ENCODE measurements at places on chromosomes 3 and 15.

GRCh38 chr3:79172241-79172640 lies 595.6 kb downstream of the ROBO1 start:
- DNase-seq: no peak

GRCh38 chr15:42825599-42825998 lies 88.7 kb upstream of the CDAN1 start:
- no peak for DNase-seq

DNA sequence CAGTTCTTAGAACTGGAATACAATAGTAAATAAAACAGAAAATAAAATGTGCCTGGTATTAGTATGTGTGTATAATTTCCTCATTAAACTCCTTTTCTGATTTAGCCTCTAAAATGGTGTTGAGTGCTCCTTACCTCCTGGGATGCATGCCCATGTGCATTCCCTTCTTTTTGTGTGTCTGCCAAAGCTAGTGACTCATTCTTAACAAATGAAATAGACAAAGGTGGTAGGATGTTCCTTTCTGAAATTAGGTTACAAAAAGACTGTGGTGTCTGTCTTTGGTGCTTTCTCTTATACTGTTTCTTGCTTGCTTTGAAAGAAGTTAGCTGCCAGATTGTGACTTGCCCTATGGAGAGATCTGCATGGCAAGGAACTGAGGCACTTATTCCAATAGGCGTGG lies 623.7 kb downstream of the GRM7 start:
- DNase-seq: no peak

DNA sequence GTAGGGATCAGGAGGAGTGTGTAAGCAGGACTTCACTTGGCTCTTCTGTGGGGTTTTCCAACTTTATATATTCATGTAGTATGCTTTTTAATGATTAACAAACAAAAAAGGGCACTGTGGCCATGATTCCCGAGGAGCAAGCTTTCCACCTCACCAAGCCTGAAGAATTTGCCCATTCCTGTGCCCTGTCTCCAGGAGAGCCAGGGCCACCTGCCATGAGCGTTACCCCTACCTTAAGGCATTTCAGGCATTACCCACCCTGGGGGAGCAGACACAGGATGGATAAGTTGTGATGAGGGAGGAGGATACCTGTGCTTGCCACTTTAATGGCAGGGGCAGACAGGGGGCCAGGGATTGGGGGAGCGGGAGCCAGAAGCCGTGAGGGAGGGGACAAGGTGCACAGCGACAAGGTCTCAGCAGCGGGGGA lies 3.0 kb downstream of the TRPM1 start:
- no peak for DNase-seq

- DNase-seq: peak; percentile 29
These were observed 41.4 kb downstream of the NFKBIZ start for GRCh38 chr3:101890716-101891115.

DNA sequence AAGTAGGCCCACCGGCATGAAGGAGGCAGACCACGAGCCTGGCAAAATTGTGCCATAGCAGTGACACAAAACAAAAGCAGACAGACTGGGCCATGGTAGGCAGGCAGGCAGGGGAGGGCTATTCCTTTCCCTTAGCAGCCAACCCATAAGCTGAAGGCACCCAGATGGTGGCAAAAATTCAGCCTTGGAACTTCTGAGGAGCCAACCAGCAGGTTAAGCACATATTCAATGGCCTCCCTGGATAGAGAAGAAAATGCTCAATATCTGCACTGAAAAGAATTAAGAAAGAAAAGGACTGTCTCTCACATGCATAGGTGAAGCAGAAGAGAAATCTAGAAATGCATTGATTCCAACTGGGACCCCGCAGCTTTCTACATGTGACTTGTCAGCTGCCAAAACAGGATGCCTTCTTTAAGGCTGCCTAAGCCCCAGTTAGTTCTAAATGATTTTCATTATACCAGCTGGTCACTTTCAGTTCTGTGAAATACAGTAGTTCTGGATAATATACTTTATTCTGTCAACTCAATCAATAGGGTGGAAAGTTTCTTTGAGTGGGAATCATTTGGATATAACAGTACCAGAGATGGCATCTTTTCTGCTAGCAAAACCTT lies 2.7 kb downstream of the PRICKLE2 start:
- no peak for DNase-seq

DNA sequence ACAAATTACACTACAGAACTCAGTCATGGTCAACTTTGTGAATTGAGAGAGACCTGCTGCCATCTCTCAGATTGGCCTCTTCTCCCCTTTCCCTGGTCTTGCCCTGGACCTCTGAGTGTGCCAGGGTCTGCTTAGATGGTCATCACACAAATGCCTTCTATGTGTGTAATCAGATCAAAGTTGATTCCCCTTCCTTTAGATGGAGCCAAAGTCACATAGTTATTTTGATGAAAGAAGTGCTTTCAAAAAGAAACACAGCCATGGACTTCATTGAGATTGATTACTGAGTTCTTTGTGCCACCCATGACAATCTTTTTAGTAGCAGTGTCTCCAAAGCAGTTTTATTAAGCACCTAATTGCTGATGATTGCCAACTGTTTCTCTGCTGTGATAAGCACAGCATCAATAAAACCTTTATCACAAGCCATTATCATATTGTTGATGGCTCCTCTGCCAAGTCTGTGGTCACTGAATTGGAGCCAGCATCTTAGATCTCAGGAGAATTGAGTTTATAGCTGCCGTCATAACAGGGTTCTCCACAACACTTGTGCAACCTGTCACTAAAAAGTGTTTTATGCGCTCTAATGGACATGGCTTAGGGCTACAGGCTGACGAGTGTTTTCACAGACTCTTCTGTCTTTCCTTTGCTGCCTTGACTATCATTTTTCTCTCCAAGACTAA lies 149.7 kb upstream of the NUDT16 start:
- no peak for DNase-seq

GRCh38 chr15:25810154-25810553 lies 53.0 kb downstream of the ATP10A start:
- DNase-seq: no peak

DNA sequence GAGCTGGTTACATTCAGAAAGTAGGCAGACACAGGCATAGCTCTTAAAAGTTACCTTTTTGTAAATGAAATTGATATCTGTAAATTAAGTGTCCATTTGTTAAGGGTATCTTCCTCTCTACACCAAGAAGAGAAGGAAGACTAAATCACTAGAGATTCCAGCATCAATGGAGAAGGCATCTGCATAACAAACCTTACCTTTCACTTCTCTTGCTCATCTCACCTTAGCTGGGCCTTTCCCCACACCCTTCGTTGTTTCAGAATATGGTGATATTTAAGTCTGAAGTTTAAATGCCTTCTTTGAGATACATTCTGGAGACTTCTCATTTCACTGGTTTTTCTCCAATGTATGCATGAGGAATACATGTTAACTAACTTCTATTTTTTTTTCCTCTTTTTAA lies 54.5 kb upstream of the TGFBR2 start:
- DNase-seq: no peak

DNA sequence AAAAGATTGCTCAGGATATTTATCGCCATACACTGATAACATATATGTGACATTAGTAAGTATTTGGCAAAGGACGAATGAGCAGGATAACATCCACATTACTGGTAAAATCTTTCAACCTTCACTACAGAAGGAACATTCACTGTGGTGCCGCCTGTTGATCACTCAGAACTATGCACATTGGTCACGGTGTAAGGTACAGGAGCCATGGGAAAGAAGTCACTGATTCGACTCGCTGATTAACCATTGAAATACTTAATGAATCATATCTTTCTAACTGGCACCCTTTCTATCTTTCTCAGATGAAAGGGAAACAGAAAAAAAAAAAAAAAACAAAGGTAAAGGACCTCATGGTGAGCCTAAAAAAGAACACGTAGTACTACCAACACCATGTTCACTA lies 68.8 kb downstream of the TJP1 start:
- DNase-seq: no peak

DNA sequence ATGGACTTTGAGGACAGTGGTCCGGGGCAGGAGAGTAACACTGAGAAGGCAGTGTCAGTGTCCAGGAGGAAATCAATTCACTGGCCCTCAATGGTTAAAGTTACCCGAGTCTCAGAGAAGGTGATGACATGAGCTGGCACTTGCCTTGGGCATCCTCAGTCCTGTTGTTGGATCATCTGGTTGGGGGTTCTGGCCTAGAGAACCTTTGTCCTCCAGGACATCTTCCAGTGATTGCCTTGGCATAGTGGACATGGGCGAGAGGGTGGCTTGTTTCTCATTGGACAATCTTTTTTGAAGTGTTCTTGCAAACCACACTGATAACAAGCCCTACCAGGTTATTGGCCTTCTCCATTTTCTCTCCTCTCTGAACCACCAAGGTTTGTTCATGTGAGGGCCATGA lies 83.4 kb upstream of the TERB2 start:
- DNase-seq: no peak

DNA sequence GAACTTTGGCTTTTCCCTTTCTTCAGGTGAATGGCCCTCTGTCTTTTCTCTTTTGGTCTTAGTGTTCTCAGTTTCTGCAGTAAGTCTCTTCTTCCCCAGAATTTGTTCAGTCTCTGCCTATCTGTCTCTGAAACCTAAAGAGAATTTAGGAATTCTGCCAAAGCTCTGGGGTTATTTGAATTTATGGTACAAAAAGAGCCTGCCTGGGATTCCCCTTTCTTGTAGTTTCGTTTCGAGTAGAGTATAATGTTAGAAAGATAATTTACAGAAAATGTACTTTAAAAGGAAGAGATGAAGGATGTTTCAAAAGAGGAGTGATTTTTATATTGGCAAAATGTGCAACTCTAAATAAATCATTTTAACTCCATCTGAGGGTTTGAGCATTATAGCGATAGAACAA lies 247.4 kb upstream of the SATB1 start:
- no peak for DNase-seq

DNA sequence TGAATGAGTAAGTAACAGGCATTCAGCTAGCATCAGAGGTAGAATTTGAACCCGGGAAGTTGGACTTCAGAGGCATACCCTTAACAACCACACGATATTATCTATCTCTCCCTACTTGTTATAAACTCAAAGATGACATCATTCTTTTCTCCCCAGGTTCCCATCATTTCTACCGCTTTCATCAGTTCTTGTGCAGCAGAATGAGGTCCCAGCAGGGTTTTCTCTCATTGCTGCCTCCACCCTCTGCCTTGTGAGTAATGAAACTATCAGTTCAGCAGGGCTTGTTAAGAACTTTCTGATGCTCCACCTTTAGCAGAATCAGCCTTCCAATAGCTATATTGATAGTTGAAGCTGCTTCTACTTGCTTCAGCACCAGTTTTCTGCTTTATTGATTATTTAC lies 487.5 kb upstream of the KCNMB2 start:
- no peak for DNase-seq

- DNase-seq: no peak
These were observed 5.2 kb downstream of the UBA5 start for GRCh38 chr3:132665230-132665745.

GRCh38 chr15:90322538-90322937 lies 29.5 kb upstream of the ZNF774 start:
- DNase-seq: no peak

DNA sequence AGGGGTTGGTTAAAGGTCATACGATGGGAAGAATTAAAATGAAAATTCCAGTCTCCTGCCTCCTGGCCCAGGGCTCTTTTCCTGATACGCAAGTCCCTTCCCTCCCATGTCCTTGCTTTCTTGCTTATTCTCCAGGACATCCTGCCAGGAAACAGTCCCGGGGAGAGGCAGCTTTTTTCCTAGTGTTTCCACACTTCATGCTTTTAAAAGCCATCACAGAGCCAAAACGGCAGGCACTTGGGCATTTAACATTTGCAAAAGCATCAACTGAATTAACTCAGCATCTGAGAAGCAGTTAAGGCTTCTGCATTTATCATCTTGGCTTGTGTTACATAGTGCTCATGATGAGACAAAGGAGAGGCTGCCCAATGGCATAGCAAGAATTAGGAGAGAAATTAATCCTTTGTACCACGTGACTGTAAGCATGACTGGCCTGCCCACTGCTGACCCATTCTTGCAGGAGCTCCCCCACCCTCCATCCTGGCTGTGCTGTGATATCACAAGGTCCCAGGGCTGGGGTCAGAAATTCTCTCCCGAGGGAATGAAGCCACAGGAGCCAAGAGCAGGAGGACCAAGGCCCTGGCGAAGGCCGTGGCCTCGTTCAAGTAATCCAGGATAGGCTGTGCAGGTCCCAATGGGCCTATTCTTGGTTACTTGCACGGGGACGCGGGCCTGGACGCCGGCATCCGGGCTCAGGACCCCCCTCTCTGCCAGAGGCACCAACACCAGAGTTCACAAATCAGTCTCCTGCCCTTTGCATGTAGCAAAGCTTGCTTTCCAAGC lies 21.6 kb upstream of the VILL start:
- no peak for DNase-seq

DNA sequence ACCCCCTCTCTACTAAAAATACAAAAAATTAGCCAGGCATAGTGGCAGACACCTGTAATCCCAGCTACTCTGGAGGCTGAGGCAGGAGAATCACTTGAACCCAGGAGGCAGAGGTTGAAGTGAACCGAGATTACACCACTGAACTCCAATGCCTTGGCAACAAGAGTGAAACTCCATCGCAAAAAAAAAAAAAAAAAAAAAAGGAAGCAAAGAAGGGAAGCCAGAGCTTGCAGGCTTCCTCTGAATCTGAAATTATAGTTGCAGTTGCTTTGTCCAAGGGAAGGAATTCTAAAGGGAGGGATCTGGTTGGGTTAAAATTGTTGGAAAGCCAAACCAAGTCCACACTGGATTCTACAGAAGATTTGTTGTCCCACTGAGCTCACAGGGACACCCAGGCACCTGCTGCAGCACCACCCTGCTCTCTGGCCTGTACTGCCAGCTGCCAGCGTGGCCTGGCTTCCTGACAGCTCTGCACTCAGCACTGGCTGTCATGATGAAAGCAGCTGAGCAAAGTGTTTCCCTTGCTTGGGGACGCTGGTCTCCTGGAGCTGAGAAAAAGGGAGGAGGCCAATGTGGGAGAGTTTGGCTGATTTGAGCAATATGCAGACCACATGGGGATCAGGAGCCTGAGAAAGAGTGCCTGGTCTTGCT lies 88.8 kb upstream of the HES1 start:
- DNase-seq: no peak

GRCh38 chr15:32659340-32660155 lies 18.0 kb downstream of the SCG5 start:
- peak; percentile 76 for DNase-seq

GRCh38 chr3:187185759-187186158 lies 11.5 kb upstream of the RTP1 start:
- no peak for DNase-seq

DNA sequence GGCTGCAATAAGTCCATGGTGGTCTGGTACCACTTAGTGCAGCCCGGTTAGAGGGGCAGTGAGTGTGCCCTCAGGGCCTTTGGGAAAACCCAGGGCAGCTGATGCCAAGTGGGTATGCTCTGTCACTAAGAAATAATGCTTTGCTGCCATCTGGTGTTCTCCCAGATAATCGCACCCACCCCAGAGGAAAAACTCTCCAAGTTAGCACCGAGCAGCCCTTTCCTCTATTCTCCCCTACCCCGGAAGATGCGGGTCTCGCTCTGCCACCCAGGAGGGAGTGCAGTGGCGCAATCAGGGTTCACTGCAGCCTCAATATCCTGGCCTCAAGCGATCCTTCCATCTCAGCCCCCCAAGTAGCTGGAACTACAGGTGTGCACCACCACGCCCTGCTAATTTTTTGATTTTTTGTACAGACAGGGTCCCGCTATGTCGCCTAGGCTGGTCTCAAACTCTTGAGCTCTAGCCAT lies 21.3 kb upstream of the DAPK2 start:
- peak; percentile 84 for DNase-seq

GRCh38 chr3:44721231-44722102 lies 8.0 kb upstream of the ZNF501 start:
- DNase-seq: no peak

All from GM03348 (cell line).